Stomach (tissue), 19 donors: ENCODE measurements at places on chromosomes 7 and 10.

DNA sequence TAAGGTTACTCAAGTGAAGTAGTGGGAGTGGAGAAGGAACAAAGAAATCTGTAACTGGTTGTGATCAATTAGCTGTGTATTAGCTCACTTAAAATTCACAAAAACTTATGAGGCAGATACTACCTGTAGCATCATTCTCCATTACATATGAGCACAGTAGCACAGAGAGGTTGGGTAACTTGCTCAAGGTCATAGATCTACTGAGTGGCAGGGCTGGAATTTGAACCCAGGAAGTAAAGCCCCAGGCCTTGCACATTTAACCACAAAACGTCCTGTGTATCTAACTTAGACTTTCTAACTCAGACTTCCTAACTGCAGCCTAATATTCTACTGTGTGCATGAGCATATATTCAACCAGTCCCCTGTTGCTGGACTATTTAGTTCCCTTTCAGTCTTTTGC is 5.6 kb upstream of the SLF2 start:
- no peak for DNase-seq
- no peaks in the 10 kb centered on the region for H3K27me3 ChIP-seq
- no peak overlapping the region for H3K4me3 ChIP-seq
- H3K36me3 ChIP-seq: no peaks in the 10 kb centered on the region

DNA sequence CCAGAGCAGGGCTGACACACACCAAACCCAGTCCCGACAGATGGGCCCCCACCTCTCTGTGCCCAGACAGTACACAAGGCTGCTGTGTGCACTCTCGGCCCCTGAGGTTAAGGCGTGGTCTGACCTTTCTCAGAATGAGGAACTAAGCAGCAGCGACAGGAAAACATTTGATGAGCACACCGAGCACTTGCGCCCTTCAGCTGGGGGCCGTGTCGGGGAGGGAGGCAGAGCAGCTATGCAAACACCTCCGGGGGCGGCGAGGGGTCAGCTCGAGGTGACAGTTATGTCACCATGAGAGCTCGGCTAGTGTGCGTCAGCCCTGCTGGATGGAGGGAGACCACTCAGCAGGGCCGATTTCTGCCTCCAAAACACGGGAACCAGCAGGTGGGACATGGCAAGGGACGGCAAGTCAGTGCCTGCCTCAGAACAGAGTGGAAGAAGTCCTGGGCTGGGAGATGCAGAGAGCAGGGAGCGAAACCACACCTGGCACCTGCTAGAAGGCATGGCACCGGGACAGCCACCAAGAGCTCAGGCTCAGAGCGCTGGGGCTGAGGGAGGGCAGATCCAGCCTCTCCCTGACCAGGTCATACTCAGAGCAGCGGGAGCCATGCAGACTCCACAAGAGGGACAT is 57.4 kb downstream of the CHST15 start:
- H3K4me1 ChIP-seq: peaks cover 14% of the 10 kb centered on the region
- H3K36me3 ChIP-seq: peaks cover 23% of the 10 kb centered on the region

DNA sequence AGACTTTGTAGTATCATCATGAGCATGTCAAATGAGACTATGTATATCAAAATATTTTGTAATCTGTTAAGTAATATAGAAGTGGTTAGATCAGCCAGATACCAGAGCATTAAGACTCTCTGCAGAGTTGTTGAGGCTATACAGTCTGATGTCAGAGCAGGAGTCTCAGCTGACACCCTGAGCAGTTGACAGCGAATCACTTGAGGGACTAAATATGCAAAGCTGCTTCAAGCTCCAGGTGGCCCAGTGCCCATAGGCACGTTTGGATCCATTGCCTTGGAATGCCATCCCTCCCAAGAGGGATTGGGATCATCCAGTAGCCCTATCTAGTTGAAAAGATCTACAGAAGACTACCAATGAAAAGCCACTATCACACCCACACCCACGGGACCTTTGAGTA is 210.2 kb downstream of the TAX1BP1 start:
- H3K4me1 ChIP-seq: no peaks in the 10 kb centered on the region
- no peak overlapping the region for H3K4me3 ChIP-seq
- no peaks in the 10 kb centered on the region for H3K36me3 ChIP-seq

DNA sequence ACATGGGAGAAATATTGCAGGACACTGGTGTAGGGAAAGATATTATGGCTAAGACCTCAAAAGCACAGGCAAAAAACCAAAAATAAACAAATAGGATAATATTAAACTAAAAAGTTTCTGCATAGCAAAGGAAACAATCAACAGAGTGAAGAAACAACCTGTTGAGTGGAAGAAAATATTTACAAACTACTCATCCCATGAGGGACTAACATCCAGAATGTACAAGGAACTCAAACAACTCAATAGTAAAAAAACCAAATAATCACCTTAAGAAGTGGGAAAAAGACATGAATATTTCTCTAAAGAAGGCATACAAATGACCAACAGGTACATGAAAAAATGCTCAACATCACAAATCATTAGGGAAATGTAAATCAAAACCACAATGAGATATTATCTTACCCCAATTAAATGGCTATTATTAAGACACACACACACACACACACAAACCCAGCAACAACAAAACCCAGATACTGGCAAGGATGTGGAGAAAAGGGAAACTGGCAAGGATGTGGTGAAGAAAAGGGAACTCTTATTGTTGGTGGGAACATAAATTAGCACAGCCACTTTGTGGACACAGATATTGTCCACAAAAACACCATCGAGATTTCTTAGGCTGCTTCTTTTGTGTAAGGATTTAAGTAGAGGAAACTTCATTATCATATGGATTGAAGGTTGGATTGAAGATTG is 9.8 kb upstream of the RAB18 start:
- no peaks in the 10 kb centered on the region for H3K27me3 ChIP-seq
- no peaks in the 10 kb centered on the region for H3K4me1 ChIP-seq
- H3K4me3 ChIP-seq: no peak overlapping the region
- H3K27ac ChIP-seq: no peak overlapping the region

- peaks cover 17% of the 10 kb centered on the region for H3K4me1 ChIP-seq
- no peak overlapping the region for H3K27ac ChIP-seq
- no peaks in the 10 kb centered on the region for H3K27me3 ChIP-seq
Measured at GRCh38 chr7:935164-935873, 19.2 kb downstream of the ADAP1 start.

DNA sequence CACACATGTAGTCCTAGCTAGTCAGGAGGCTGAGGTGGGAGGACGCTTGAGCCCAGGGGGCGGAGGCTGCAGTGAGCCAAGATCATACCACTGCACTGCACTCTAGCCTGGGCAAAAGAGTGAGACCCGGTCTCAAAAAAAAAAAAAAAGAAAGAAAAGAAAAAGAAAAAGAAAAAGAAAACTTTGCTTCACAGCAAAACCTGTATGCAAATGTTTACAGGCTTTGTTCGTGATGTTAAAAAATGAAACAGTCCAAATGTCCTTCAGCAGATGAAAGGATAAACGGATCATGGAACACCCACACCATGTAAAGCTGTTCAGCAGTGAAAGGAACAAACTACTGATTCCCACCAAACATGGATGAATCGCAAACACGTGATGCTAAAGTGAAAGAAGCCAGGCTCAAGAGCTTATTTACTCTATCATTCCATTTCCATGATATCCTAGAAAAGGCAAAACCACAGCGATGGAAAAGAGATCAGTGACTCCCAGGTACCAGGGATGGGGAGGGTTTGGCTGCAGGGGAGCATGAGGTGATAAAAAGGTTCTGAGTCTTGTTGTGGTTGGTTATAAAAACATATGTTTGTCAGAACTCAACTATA is 15.1 kb downstream of the LRRC20 start:
- no peaks in the 10 kb centered on the region for H3K36me3 ChIP-seq
- peaks cover 14% of the 10 kb centered on the region for H3K4me1 ChIP-seq
- no peak overlapping the region for H3K4me3 ChIP-seq
- peak; percentile 38 for DNase-seq

- H3K36me3 ChIP-seq: no peaks in the 10 kb centered on the region
- no peak overlapping the region for H3K4me3 ChIP-seq
- H3K27me3 ChIP-seq: no peaks in the 10 kb centered on the region
- DNase-seq: no peak
Measured at GRCh38 chr10:19749185-19749729, 67.0 kb upstream of the PLXDC2 start.

DNA sequence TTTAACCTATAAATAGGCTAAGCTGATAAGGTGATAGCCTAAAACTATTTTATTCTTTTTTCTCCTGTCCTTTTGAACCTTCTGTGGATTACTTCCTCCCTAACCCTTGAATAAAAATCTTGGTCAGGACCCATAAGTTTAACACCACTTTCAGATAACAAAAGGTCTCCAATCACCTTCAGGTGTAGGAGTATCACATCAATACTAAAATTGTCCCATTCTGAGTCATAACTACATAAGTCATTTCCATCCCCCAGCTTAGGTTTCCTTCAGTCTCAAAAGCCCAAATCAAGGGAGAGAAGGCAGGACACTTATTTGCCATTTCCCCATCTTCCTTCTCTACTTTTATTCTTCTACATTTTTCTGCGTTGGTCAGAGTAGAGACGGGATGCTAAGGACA is 56.9 kb upstream of the WNT16 start:
- H3K27ac ChIP-seq: no peak overlapping the region
- H3K27me3 ChIP-seq: no peaks in the 10 kb centered on the region
- H3K4me1 ChIP-seq: no peaks in the 10 kb centered on the region
- no peaks in the 10 kb centered on the region for H3K36me3 ChIP-seq
- no peak for DNase-seq
- H3K4me3 ChIP-seq: no peak overlapping the region

DNA sequence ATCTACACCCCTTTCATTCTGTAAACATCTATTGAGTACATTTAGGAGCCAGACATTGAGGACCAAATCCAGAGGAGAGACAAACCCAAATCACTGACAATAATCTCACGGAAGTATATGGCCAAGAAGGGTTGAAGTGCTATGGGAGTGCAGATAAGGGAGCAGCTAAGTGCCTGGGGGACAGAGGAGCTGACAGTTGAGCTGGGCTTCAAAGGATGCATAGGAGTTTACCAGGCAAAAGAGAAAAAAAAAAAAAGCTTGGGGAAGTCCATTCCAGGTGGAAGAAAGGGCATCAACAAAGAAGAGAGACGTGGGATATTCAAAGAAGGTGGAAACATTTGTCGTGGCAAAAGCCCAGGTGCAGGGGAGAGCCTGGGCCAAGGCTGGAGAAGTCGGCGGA is 60.5 kb upstream of the NANOS1 start:
- no peaks in the 10 kb centered on the region for H3K27me3 ChIP-seq
- no peak overlapping the region for H3K4me3 ChIP-seq
- DNase-seq: no peak

- DNase-seq: no peak
- no peaks in the 10 kb centered on the region for H3K4me1 ChIP-seq
- no peak overlapping the region for H3K4me3 ChIP-seq
- H3K27ac ChIP-seq: no peak overlapping the region
Measured at GRCh38 chr7:141113131-141113530, 39.3 kb downstream of the TMEM178B start.

DNA sequence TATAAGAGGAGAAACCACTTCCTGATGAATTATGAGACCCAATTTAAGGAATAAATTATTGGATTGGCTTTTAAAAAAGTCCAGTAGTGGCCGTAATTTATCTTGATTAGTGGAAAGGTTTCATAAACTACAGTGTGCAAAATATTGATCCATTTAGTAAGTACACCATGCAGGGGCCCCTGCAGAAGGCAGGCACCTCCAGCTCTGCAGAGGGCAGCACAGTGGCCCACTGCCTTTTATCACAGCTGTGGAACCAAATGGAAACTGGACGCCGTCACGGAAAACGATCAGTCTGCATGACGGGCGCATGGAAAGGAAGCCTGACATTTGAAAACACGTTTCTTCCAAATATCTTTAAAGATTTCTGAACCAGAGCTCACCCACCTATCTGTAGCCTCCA is 204.0 kb downstream of the DPP6 start:
- no peaks in the 10 kb centered on the region for H3K36me3 ChIP-seq
- H3K4me1 ChIP-seq: no peaks in the 10 kb centered on the region
- DNase-seq: no peak
- H3K4me3 ChIP-seq: no peak overlapping the region
- no peak overlapping the region for H3K27ac ChIP-seq

- no peak overlapping the region for H3K27ac ChIP-seq
- H3K27me3 ChIP-seq: peaks cover 40% of the 10 kb centered on the region
- no peak for DNase-seq
- no peaks in the 10 kb centered on the region for H3K36me3 ChIP-seq
- no peaks in the 10 kb centered on the region for H3K4me1 ChIP-seq
Measured at GRCh38 chr10:42896735-42897134, 114.1 kb downstream of the BMS1 start.

DNA sequence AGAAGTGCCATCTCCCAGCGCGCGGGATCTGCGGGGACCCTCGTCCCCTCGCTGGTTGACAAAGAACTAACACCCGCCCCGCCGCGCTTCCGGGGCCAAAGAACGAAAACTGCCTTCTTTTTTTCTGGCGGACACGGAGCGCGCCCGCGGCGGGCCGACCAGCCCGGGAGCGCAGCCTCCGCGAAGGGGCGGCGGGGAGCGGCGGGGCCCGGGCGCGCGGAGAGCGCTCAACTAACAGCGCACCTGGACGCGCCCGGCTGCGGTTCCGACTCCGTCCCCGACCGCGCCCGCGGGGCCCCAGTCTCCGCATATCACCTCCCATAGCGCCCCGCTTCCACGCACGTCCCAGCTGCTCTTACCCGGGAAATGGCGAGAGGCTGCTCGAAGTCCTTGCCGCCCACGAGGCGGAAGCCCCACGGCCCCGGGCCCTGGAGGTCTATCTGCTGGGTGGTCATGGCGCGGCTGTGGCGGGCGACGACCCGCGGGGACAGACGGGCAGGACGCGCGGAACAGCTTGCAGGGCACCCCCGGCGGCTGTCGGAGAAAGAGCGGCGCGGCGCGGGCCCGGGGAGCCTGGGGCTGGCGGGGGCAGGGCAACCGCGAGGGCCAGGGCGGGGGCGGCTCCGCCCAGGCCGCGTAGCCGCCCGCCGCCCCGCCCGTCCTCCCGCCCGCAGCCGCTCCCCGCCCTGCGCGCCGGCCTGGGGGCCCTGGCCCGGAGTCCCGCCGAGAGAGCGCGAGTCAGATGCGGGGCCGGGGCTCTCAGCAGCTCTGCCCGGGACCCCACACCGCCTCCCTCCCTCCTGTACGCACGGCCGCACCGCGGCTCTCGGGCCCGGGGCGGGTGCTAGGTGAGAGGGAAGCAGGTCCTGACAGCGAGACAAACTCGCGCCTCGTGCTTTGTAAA is at the start of gene PDLIM1:
TSS of gene PDLIM1 (minus strand) at position 543 of the 904 bp plus-strand sequence. CDS start at position 455, 88 bp downstream.
- peak within 1 kb of the TSS; percentile 74 for H3K4me3 ChIP-seq
- no peaks in the 10 kb centered on the region for H3K27me3 ChIP-seq
- H3K27ac ChIP-seq: peak within 1 kb of the TSS; percentile 89
- DNase-seq: peak; percentile 79
